Activated T-helper 9 cell treated with anti-CD3 and anti-CD28 coated beads, Interleukin-2, amount 50 U/mL, for 16 hours (primary cell): ENCODE measurements at places on chromosomes 11 and 22.

DNA sequence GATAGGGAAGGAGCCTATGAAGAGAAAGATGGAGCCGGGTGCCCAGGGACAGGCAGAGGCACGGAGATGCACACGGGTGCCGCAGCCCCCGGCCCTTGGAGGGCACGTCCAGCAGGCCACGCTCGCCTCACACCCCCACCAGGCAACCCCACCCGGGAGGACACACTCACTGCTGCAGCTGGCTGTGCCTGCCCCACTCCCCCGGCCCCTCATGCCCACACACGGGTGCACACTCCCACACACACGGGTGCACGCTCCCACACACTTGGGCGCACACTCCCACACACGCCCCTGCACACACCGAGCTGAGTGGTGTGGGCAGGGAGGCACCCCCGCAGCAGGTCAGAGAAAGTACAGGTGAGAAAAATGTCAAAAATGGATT, 1.1 kb downstream of the MOB2 start:
- no peak for DNase-seq

DNA sequence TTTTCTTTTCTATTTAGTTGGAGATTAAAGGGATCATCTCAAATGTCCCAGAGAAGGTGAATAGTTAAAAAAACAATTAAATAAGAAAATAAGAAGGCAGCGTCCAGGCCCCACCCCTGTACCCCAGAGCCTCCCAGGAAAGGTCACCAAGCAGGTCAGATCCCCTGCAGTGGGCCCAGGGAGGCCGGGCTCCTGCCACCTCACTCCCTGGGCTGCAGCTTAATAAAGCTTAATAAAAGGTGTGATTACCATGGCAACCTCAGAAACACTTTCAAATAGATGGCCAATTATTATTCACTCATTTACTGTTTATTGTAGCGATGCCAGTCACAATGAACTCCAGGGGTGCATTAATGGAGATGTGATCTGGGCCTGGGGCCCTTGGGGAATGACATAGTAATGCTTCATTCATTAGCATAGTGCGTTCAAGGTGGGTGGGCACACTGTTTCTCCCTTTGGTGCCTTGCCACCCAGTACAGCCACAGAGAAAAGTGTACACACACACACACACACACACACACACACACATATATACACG, 386.2 kb downstream of the CADM1 start:
- DNase-seq = no peak

DNA sequence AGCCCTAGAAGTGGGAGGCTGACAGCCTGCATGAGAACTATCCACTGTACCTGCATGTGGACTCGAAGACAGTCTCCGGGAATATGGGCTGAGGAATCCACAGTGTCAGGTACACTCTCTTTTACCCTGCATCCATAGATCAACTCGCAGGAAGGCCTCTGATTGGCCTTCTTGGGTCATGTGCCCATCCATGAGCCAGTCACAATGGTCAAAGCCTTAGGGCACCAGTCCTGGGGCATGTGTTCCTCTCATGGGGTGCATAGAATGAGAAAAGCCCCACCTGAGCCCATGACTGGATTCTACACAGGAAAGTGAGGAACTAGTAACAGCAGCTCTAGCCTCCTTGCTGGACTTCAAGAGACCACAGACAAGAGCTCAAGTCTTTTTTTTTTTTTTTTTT, 10.6 kb downstream of the ART1 start:
- no peak for DNase-seq

- no peak for DNase-seq
These were observed 26.1 kb downstream of the TYR start for GRCh38 chr11:89203814-89204213.

DNA sequence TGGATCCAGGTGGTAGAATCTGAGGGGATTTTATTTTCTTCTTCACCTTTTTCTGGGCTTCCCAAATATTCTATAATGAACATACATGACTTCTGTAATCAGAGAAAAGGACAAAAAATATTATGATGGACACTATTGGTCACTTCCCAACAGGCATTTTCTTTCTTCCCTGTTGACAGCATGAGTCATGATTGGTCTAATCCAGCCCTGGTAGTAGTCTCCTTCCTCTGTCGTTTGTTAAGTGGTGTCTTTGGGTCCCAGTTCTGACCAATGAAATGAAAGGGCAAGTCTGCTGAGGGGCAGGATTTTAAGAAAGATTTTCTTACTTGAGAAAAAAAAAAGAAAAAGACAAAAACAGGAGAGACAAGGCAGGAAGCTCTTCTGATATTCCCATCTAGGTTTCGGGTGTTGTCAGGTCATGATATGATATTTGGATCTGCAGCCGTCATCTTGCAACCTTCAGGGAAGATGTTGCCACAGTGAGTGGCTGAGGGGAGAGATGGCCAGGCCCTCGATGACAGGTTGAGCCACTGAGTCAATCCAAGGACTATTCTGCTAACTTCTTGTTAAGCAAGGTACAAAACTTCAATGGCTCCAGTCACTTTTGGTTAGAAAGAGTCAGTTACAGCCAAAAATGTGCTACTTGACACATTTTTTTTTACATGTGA, 23.3 kb upstream of the PLEKHB1 start:
- no peak for DNase-seq

DNA sequence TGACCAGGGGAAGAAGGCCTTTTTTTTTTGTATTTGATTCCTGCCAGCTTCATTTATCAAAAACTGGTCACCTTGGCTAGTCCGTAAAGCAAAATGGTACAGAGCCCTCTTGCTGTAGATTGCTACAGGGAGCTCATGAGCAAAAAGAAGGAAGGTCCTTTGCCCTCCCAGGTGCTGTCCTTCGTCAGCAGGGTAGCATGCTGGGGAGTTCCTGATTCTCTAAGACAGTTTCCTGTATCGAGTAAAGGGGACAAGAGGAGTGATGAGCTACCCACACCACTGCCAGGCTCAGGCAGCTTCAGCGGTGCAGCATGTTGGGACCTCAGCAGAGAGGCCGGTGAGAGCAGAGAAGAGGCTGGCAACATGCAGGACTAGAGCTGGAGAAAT, 67.8 kb upstream of the CSNK2A3 start:
- no peak for DNase-seq
